ENCODE measurements at places on chromosomes 3 and 15. TPM values are rescaled to one million over a fixed set of nuclear protein-coding genes. Genes with fewer than 3 reads are reported as not detected.

Gene CD86
- total RNA-seq: 12.4 TPM

Gene P3H2
- total RNA-seq: not detected

Gene GRK7
- total RNA-seq: not detected

Gene TIMP4
- not detected for total RNA-seq

Gene GRIP2
- total RNA-seq: not detected

Gene TLR9
- not detected for total RNA-seq

Gene RBP2
- not detected for total RNA-seq

Gene HOMER2
- total RNA-seq: 38.1 TPM

Gene UROC1
- not detected for total RNA-seq

Gene WDR93
- not detected for total RNA-seq

Gene DHX30
- 89.9 TPM for total RNA-seq

Gene CTXN2
- total RNA-seq: 0.05 TPM

Gene SEMA6D
- total RNA-seq: not detected

Gene TATDN2
- 76.8 TPM for total RNA-seq

Gene GATA2
- not detected for total RNA-seq

Gene HTR3E
- total RNA-seq: not detected

Gene NR2E3
- not detected for total RNA-seq

Gene PROK2
- total RNA-seq: 0.66 TPM

Gene TOP2B
- 125 TPM for total RNA-seq

Gene SENP5
- 41.1 TPM for total RNA-seq

All from T-helper 2 cell treated with Interferon-gamma antibody and Interleukin-4, amounts not matched to agents 100 ng/mL and 5 ng/mL, for 36 hours (primary cell).